Sigmoid colon (tissue), 7 donors: ENCODE measurements at places on chromosomes 4 and X. TPM values are rescaled to one million over a fixed set of nuclear protein-coding genes. Genes with fewer than 3 reads are reported as not detected.

DNA sequence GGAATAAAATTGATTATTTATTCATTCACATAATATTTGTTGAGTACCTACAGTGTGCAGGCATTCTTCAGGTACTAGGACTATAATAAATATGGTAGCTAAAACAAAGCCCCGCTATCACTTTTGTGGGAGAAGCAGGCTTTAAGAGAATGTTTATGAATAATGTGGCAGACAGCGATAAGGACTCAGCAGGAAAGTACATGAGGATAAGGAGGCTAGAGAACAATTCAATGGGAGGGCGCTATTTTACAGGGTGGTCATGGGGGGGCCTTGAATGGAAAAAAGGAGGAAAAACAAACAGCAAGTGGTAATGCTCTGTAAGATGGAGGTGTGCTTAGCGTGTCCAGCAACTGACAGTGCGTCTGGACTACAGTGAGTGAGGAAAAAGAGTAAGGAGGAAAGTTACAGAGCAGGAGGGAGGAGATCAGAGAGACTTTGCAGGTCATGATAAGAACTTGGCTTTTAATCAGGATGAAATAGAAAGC is 264.2 kb upstream of the ETNPPL start:
- DNase-seq = no peak

DNA sequence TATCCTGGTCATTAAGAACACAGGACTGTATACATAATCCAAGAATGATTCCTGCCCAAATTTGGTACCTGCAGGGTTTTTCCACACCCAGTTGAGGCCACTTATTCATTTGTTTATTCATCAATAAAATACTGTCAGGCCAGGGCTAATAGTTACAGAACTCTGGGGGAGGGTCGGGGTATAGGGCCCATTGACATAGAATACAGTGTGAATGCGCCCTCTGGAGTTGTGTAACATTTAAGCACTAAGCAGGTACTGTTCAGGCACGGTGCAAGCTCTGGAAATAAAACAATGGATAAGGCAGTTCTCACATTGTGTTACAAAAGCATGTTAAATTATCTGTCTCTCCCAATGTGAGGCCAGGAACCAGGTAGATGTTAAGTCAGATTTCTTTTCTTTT is 30.8 kb upstream of the LRBA start:
- DNase-seq = no peak

The GAGE12F gene
- not detected for total RNA-seq

The HPGDS gene
- total RNA-seq = 2.1 TPM

- DNase-seq = no peak
These were observed 9.9 kb downstream of the CHIC2 start for GRCh38 chr4:54054501-54054900.
